ENCODE measurements at places on chromosomes 2 and 18. TPM values are rescaled to one million over a fixed set of nuclear protein-coding genes. Genes with fewer than 3 reads are reported as not detected.

The NPC1 gene
- total RNA-seq = 48.7 TPM

The AGXT gene
- total RNA-seq = not detected

The PTPN18 gene
- total RNA-seq = 19.0 TPM

The ERBB4 gene
- total RNA-seq = not detected

The MATN3 gene
- total RNA-seq = 0.81 TPM

The SIX3 gene
- total RNA-seq = not detected

The AP1S3 gene
- 3.0 TPM for total RNA-seq

The SKA1 gene
- total RNA-seq = 37.5 TPM

The RPL31 gene
- 864 TPM for total RNA-seq

The ODC1 gene
- total RNA-seq = 69.0 TPM

The C2orf72 gene
- 1.6 TPM for total RNA-seq

The DDX1 gene
- total RNA-seq = 56.4 TPM

Data from M059J (cell line).